Effector CD8-positive, alpha-beta T cell (primary cell): ENCODE measurements at places on chromosomes 7 and 10.

GRCh38 chr10:52965938-52966401 lies 193.4 kb upstream of the MBL2 start:
- DNase-seq: no peak

- DNase-seq: no peak
Measured at GRCh38 chr7:39825401-39825980, 124.6 kb upstream of the CDK13 start.

GRCh38 chr7:150934045-150934766 lies 43.9 kb downstream of the KCNH2 start:
- no peak for DNase-seq

GRCh38 chr7:29881724-29882123 lies 75.4 kb downstream of the WIPF3 start:
- no peak for DNase-seq

GRCh38 chr7:79241288-79242060 lies 212.0 kb downstream of the MAGI2 start:
- no peak for DNase-seq

GRCh38 chr7:16528520-16528919 lies 1.9 kb downstream of the LRRC72 start:
- no peak for DNase-seq

DNA sequence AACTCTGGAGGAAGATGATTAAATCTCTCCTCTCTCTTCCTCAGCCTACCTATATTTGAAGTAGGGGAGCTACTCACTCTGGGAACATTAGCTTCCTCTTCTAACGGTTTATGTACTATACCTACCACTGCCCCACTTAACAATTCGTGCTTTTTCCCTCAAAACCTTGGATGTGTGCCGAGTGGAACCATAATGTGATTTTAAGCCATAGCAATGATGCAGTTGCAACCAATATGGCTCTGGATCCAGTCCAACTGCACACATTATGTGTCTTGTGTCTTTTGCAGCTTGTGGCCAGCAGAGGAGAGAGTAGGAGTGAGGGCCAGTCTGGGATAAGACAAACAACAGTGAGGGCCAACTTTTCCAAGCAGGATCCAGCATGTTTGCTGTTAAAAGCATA lies 170.7 kb downstream of the GATA3 start:
- DNase-seq: no peak

GRCh38 chr7:148809856-148810255 lies 74.2 kb downstream of the EZH2 start:
- DNase-seq: no peak

GRCh38 chr10:103519798-103520197 lies 26.3 kb downstream of the NEURL1 start:
- no peak for DNase-seq

- no peak for DNase-seq
Measured at GRCh38 chr10:16234916-16235315, 201.9 kb upstream of the PTER start.

DNA sequence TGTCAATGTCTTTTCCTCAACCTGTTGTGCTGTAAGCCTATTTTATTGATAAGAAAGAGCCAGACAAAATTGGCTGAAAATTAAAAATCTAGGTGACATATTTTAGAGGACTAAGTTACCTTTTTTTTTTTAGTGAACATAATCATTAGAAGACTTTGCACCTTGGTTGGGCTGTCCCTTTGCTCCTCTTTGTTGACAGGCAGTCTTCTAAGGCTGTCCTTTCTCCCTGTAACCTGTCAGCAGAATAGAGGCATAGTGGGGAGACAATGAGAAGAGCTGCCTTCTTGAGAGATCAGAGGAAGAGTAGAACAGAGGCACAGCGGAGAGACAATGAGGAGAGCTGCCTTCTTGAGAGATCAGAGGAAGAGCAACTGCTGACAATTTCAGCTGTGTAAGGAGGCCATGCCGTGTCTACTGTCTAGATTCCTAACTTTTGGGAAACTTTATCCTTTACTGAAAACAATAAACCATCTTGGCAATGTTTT lies 238.3 kb upstream of the FZD1 start:
- no peak for DNase-seq

DNA sequence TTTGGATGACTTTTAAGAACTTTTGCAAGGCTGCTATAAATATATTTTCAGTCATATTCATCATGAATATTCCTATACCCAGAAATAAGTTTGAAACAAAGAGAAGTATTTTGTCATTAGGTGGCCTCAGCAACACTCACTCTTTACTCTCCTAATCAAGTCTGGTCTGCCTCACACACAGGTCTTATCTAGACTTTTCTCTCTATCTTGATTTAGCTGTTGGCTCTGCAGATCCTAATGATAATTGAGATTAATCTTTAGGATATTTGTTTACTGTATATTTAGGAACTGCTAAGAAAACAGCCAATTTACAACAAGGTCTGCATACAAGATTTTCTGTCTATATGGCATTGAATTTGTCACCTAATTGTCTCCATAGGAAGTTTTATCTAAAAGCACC lies 297.6 kb downstream of the PTEN start:
- no peak for DNase-seq

GRCh38 chr7:69843653-69844052 lies 245.4 kb downstream of the AUTS2 start:
- no peak for DNase-seq

DNA sequence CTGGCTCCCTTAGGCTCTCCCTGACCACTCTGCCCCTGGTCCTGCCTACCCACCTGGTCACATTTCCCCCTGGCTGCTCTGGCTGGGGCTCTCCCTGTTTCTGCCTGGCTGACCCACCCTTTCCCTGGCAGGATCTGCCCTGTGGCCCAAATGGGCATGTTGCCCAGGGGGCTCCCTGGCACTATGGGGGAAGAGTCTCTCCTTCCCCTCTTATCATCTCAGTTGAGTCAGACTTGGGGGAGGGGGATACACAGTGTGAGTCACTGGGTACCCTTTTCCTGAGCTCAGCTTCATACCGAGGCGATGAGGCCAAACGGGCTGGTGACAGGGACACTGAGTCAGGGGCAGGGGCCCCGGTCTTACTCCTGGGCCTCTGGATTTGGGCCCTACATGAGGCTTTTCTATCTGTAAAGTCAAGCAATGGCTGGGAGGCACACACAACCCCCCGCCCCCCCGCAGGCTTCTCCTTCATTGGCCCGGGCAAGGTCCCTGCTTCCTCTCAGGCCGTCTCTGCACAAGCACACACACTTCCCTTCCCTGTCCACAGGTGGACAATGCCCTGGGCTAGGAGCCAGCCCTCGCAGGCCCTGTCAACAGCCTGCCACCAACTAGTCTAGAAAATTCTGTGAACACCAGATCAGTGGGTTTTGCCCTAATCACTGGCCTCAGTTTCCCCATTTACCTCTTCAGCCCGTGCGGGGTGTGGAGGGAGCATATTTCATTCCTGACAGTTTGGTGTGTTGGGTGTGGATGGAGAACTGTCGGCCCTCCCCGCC lies 627 bp upstream of the FLNC start:
- no peak for DNase-seq

- DNase-seq: no peak
Measured at GRCh38 chr10:20760460-20760859, 136.7 kb downstream of the NEBL start.

- no peak for DNase-seq
Measured at GRCh38 chr7:106092204-106092603, 19.9 kb downstream of the SYPL1 start.

- DNase-seq: no peak
Measured at GRCh38 chr7:41375582-41375981, 327.3 kb downstream of the INHBA start.

DNA sequence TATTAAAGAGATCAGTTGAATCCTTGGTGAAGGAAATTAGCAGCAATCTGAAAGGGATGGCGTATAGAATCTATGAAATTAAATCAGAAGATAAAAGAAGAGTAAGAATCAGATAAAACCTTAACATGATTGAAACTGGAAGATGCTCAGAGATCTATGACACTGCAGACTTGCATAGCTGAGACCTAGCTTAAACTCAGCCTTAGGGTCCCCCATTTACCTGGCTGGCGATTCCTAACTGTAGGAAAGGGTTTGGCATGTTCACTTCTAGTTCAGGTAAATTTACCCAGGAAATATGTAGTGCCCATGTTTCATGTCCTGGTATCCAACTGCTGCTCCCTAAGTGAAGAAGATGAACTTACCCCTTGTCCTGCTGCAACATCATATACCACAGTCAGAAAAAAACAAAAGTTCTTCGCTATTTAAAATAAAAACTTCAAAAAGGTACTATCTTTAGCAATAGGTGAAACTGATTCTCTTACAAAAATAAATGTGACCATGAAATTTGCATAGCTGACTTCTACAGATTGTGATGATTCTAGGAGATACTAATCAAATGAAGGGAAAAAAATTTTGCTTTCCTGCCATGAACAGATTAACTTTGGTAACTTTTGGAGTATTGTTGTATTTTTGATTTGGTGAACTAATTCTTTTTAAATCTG lies 47.8 kb upstream of the TMEM243 start:
- no peak for DNase-seq

DNA sequence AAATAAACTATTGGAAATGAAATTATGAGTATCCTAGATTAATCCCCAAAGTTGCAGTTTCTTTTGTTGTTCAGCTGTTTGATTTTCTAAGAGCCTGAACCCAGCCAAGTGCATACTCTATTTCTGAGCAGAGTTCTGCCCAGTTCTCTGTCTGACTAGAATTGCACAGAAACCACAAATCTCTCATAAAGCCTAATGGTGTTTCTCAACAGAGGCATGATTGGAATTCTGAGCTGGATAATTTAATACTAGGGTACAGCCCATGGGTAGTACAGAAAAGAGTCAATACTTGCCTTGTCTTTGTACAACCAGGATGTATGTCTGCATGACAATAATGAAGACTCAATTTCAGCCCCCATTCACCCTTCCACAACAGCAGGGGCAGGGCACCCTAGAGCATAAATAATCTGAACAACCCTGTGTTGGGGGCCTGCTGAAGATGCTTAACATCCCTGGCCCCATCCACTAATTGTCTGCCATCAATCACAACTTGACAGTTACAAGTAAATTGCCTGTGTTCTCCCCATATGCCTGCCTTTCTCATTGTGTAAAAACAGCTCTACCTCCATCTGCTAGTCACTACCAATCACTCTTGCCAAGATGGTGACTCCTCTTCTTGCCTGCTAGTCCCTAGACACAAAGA lies 114.4 kb downstream of the NPSR1 start:
- DNase-seq: no peak

- DNase-seq: no peak
Measured at GRCh38 chr10:90787393-90788198, 70.2 kb downstream of the HTR7 start.

DNA sequence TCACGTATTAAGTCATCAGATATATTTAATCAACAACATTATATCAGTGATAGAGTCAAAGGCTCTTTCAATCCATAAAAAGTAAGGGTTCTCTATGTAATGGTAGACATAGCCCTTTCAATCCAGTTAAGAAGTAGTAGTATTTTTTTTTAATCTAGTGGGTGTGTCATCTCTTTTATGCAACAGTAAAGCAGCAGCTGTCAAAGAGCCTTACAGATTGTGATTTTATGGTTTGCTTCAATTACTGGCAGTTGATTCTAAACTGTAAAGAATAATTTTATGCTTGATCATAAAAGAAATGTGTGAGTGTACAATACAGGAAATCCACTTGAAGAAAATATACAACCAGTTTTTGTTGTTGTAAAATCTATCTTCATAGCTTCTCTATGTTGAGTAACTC lies 902.6 kb upstream of the MBL2 start:
- no peak for DNase-seq

- no peak for DNase-seq
Measured at GRCh38 chr7:77327067-77327931, 88.8 kb downstream of the GSAP start.

DNA sequence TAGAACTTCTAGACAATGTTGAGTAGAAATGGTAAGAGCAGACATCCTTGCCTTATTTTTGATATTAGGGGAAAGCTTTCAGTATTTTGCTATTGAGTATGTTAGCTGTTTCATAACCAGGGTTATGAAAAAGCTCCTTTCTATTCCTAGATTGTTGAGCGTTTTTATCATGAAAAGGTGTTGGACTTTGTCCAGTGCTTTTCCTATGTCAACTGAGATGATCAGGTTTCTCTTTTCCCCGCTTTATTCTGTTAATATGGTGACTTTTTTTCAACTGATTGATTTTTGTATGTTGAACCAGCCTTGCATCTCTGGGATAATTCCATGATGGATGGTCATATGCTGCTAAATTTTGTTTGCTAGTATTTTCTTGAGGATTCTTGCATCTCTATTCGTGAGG lies 58.5 kb downstream of the LCOR start:
- no peak for DNase-seq

DNA sequence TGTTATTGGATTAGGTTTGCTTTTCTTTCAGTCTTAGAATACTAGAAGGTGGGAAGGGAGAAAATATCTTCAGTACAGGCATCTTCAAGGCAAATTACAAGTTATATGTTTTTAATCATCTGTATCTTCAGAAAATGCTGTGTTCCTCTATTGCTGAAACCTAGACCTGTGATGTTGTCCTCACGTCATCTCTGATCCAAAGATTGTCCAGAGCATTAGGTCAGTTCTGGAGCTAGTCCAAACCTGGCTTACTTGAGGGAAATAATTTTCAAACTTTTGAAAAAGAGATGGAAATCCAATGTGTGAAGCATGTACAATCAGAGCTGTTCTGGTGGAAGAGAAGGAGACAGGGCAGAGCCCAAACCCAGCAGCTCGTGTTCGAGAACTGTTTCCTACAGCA lies 217.3 kb downstream of the ZEB1 start:
- no peak for DNase-seq

DNA sequence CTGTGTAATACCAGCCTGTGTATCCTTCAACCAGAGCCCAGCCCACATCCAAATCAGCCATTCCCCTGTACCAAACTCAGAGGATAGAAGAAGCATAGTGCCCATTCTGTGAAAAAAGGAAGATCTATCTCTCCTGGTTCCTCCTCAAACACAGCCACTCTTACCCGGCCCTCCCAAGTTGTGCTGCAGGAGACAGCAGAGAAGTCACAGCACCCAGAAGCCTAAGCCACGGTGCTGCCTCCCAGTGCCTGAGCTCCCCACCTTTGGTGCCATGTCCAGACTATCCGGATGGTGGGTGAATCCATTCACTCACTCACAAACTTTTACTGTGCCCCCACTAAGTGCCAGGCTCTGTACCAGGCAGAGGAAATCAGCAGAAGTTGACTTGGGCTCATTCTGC lies 166.0 kb upstream of the ZMIZ1 start:
- no peak for DNase-seq

- no peak for DNase-seq
Measured at GRCh38 chr10:32946108-32946507, 11.9 kb downstream of the ITGB1 start.
